ENCODE measurements at places on chromosomes 2 and 18.

DNA sequence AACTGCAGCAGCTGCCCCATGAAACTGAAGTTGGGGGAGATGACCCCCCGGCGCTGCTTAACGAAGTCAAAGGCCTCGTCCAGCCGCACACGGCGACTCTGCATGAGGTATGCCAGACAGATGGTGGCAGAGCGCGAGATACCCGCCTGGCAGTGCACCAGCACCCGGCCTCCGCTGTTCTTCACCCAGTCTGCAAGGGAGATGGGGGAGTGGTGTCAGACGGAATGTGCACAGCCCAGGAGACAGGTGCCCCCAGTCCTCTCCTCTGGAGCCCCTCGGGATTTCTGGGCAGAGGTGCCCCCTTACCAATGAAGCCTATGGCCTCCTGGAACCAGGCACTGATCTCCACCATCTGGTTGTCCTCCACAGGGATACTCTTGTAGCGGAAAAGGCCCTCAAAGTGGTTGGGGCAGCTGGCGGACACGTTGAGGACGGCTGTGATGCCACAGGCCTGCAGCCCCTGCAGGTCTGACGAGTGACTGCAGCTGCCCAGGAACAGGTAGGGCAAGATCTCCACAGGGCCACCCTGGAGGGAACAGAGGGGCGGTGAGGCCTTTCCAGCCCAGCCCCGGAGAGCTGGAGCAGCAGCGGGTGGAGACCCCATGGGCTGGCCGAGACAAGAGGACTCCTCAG lies 1.3 kb downstream of the DUSP2 start:
- peak; percentile 82 for DNase-seq

- DNase-seq, result no peak
Observed at GRCh38 chr2:74514368-74515270, at the start of gene TLX2. TSS of gene TLX2 (plus strand) at chr2:74514450. CDS start at chr2:74514807, 357 bp downstream.

DNA sequence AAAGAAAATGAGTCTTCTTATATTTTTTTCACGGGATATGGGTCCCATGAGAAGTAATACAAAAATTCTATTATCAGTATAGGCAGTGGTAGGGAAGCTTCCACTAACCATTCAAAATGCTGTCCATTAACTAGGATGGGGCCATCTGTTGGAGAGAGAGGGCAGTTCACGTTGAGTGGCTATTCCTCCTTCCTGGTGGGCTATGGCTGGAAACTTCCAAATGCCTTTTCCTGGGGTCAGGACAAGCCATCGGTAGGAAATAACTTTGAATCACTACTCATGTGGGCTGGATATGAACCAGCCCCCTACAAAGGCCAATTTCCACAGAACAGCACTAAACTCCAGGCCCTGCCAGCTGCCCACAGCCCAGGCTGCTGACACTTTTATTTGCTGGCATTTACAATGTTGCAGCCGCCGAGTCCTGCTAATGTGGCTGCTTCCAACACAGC lies 156.1 kb upstream of the HNRNPA3 start:
- peak; percentile 22 for DNase-seq

GRCh38 chr18:25832001-25832604 lies 258.3 kb downstream of the SS18 start:
- peak; percentile 65 for DNase-seq

- peak; percentile 35 for DNase-seq
Observed at GRCh38 chr2:151808258-151809072, 19.8 kb downstream of the ARL5A start.

DNA sequence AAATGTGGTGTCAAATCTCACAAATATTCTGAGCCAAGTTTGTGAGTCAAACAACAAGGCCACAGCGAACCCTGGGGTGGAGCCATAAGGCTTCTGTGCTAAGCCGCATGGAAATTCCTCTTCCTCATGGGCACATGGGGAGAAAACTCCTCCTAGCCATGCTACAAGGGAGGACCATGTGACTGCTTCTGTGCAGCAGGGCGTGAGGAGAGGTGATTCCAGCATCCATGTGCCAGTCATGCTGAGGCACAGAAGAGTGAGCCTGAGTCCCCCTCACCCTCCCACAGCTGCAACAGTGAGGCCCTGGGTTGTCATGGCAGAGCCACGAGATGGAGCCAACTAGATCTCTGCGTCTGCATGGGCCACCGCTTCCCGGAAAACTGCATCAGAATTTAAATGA lies 488.8 kb upstream of the RAB6C start:
- DNase-seq, result no peak

DNA sequence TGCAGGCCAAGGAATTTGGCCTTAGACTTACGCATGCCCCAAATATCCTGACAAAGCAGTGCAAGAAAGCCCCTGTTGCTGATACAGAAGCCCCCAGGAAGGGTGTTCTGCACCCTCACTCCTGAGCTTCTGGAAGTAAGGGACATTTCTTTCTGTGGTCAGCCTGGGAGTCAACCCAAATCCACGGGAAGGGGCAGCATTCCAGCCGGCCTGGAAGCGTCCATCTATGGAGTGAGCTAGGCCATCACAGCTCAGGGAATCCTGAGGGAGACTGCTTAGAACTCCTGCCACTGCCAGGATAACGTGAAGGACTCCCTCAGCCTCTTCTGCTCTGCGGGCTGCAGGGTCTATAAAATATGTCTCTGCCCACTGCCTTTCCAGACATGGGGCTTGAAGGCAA lies 173.9 kb downstream of the ANAPC1 start:
- no peak for DNase-seq
